Urinary bladder (tissue), 4 donors: ENCODE measurements at places on chromosomes 2 and 18.

DNA sequence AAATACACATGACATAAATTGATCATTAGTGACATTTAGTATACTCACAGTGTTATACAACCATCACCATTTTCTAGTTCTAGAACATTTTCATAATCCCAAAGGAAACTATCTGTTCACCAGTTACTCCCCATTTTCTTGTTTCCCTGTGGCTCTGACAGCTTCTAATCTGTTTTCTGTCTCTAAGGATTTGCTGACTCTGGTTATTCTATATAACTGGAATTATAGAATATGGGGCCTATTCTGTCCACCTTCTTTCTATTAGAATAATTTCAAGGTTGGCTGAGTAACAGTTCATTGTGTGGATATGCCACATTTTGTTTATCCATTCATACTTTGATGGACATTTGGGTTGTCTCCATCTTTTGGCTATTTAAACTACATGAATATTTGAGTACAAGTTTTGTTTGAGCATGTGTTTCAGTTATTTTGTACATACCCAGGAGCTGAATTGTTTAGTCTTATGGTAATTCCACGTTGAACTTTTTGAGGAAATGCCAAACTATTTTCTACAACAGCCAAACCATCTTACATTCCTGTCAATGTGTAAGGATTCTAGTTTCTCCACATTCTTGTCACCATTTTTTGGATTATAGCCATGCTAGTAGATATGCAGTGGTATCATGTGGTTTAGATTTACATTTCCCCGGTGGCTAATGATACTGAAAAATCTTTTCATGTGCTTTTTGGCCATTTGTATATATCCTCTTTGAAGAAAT lies 20.5 kb downstream of the KIAA1328 start:
- no peak for DNase-seq

DNA sequence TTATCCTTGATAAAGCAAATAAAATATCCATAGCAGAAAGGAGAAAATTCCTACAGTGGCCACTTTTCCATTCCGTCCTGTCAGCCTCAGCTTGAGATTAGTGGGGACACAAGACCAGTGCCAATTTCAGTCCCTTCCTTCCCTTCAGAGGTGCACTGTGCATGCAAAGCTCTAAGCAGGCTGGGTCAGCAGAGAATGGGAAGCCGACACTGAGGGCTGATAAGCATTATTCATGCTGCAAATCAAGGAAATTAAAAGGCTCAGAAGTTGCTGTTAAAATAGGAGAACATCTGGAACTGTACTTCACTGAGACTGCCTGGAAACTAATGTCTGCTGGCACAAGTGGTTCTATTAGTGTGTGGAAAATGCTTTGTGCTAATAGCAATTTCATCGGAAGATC lies 534.3 kb downstream of the ADCYAP1 start:
- DNase-seq, result no peak

DNA sequence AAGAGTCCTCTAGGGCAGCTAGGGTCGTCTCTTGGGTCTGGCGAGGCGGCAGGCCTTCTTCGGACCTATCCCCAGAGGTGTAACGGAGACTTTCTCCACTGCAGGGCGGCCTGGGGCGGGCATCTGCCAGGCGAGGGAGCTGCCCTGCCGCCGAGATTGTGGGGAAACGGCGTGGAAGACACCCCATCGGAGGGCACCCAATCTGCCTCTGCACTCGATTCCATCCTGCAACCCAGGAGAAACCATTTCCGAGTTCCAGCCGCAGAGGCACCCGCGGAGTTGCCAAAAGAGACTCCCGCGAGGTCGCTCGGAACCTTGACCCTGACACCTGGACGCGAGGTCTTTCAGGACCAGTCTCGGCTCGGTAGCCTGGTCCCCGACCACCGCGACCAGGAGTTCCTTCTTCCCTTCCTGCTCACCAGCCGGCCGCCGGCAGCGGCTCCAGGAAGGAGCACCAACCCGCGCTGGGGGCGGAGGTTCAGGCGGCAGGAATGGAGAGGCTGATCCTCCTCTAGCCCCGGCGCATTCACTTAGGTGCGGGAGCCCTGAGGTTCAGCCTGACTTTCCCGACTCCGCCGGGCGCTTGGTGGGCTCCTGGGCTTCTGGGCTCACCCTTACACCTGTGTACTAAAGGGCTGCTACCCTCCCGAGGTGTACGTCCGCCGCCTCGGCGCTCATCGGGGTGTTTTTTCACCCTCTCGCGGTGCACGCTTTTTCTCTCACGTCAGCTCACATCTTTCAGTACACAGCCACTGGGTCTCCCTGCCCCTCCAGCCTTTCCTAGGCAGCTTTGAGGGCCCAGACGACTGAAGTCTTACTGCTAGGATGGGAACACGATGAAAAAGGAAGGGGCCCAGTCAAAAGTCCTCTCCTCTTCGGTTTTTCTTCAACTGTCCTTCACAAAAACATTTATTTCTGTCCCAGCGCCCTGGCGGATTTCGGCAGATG lies 8.1 kb downstream of the SIX2 start:
- DNase-seq, result no peak

DNA sequence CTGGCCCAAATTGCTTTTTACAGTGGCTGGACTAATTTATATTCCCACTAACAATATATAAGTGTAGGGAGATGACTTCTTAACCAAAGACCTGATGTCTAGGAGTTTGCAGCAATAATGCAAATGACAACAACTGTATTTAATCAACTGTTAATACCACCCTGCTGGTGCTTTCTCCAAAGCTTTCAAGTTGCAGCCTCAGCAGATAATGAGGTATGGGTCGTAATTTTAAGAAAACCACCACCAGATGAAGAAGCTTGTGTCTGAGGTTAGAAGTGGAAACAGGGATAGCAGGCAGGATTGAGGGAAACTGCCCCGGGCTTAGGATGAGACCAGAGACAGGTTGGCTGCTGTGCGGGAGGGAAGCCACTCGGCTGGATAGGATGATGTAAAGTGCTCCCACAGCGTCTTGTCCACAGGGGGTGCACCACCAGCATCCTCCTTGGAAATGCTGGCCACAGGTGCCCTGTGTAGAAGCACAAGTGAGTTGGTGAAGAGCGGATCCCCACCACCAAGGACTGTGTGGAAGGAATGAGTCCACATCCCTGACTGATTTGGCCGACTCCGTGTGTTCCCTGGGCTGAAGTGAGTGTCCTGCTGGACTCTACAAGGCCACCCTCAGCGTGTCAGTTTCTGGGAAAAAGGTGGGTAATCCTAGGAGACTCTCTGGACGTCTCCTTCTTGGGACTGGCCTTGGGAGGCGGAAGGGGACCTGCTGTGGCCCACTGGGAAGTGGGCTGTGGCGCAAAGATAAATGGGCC lies 76.1 kb upstream of the SMAD2 start:
- no peak for DNase-seq

- DNase-seq, result no peak
Measured at GRCh38 chr2:185299867-185300266, 438.7 kb upstream of the FSIP2 start.

DNA sequence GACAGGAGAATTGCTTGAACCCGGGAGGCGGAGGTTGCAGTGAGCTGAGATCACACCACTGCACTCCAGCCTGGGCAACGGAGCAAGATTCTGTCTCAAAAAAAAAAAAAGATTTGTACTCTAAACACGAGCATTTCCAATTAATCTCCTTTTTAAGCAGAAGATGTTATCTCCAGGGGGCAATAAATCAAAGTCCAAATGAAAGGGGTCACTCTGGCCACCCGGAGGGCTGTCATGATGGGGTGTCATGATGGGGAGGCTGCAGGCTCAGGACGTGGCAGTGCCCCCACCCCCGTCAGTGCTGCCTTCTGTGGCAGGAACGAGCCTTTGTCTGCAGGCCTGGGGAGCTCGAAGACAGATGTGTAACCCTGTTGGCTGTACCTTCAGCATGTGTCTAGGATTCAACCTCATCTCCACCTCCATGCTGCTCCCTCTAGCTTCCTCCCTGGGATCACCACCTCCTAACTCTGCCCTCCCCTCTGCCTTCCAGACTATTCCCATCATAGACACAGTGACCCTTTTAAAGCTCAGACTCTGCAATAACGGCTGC lies 76.9 kb upstream of the YWHAQ start:
- DNase-seq, result no peak

GRCh38 chr2:30385327-30385726 lies 61.7 kb upstream of the LCLAT1 start:
- no peak for DNase-seq
